ENCODE measurements at places on chromosomes 4 and X. TPM values are rescaled to one million over a fixed set of nuclear protein-coding genes. Genes with fewer than 3 reads are reported as not detected.

C4orf54 gene
- not detected for total RNA-seq

SSX1 gene
- total RNA-seq, result not detected

NOCT gene
- 28.9 TPM for total RNA-seq

EMCN gene
- not detected for total RNA-seq

S100G gene
- total RNA-seq, result not detected

F8A3 gene
- 0.41 TPM for total RNA-seq

SMIM20 gene
- total RNA-seq, result 44.7 TPM

GPR78 gene
- total RNA-seq, result 0.12 TPM

PPEF2 gene
- not detected for total RNA-seq

PGAM4 gene
- not detected for total RNA-seq

TKTL2 gene
- total RNA-seq, result not detected

GAGE12F gene
- total RNA-seq, result 1.1 TPM

DNA sequence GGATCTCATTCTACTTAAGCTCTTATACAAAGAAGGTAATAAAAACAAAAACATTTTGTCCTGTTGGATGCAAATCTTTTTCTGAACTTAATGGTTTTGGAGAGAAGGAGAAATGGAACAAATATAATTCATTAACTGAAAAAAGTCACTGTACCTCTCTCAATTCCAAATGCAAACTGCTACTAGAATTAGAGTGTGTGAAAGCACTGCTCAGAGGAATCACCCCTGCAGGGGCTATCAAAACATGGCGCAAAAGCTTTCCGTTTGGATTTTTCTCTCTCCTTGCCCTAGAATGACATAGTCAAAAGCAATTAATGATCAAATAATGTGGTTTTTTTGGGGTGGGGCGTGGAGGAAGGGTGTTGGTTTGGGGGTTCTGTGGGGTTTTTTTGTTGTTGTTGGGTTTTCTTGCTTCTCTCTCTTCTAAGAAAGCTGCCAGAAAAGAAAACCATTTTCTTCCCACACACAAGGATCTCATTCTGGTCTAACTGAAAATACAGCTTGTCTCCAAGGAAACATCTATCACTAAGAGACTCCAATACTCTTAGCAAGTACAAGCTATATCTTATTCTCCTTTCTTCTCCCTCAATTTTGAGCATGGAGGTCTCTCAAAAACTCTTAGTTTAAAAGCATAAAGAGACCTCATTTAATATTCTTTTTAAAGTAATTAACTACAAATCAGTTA is 41.6 kb downstream of the USP46 start:
- DNase-seq, result no peak

GRCh38 chr4:167274351-167274750 is 40.1 kb upstream of the SPOCK3 start:
- no peak for DNase-seq

DNA sequence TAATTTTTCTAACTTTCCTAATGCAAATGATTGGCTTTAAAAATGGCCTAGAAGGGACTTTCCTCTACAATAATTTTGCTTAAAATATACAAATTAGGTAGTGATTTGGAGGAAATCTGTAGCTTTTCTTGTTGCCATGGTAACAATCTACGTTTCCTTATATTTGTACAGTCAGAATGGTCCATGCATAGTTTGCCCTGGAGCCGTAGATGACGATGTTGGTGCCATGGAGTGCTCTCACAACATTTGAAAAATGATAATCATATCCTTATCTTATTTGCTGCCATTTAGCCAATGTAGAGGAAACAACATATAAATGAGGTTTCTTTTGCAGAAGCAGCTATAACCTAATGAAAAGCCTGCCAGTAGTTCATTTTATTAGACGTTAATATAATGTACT is 89.0 kb upstream of the NMU start:
- no peak for DNase-seq

- no peak for DNase-seq
These were observed 622.7 kb upstream of the GRID2 start for GRCh38 chr4:91681091-91681490.

DNA sequence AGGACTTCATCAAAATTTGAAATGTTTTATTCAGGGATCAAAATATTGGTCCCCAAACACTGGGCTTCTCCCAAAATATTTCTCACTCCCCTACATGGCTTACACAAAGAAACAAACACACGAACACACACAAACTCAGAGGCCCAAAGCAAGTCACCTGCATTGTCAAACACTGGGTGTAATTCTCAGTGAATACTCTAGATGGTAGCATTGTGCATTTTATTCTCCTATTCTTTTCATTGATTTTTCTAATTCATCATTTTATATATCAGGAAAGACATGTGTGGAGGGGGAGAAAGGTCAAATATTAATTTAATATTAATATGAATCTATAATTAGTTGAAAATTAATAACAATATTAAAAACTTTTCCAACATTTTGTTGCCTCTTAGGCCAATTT is 72.3 kb upstream of the TNMD start:
- DNase-seq, result no peak

- DNase-seq, result no peak
These were observed 17.8 kb upstream of the STOX2 start for GRCh38 chr4:183887351-183887750.

GRCh38 chrX:107551546-107551945 is 76.8 kb upstream of the PRPS1 start:
- no peak for DNase-seq

GRCh38 chrX:108064613-108065012 is 19.7 kb downstream of the VSIG1 start:
- no peak for DNase-seq

DNA sequence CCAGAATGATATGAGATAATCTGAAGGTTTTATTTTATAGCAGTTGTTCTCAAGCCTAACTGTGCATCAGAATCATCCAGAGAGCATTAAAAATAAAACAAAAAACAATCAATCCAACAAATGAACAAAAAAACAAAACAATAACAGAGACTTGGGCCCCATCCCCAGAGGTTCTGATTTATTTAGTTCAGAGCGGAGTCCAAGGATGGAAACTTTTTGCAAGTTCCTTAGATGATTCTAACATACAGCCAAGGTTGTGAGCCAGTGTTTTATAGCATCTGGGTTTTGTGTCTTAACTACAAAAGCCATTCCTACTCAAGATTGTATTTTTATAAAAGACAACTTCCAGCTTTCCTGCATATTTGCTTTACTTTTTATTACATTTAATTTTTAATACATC is 59.4 kb upstream of the GRPR start:
- no peak for DNase-seq

- no peak for DNase-seq
These were observed 43.9 kb upstream of the GC start for GRCh38 chr4:71827826-71828225.

- DNase-seq, result no peak
These were observed 59.6 kb downstream of the SCML2 start for GRCh38 chrX:18294893-18295292.

GRCh38 chr4:84710548-84710947 is 127.6 kb downstream of the CDS1 start:
- no peak for DNase-seq

DNA sequence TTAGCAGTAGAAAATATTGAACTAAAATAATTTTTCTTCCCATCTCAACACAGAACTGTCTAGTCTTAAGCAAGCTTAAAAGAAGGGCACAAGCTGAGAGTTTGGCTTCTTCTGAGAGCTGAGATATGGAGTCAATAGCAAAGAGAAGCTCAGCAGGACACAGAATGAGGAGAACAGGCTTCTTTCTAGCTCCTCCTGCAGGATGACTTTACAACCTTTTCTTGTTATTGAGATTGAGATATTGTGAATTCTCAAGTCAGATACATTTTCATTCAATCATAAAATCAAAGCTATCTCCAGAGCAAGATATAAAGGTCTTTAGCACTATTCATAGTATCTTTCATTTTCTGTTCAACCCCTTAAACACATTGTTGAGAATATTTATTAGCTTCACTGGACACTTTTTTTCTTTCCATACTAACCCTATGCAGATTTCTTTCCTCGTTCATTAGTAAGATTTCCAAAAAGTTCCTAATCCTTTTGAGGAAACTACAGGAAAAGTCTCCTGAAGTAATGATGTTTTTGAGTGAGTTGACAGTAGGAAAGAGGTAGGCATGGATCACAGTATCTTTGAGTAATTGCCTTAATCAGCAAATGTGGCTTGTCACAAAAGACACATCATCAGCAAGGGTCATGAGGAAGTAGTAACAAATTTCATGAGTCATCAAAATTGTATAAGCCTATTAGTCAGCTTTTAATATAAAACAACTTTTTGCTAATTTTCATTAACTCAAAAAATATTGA is 17.8 kb upstream of the CXCL3 start:
- DNase-seq, result peak; percentile 50

- no peak for DNase-seq
These were observed 132.0 kb downstream of the CPZ start for GRCh38 chr4:8724436-8725070.

DNA sequence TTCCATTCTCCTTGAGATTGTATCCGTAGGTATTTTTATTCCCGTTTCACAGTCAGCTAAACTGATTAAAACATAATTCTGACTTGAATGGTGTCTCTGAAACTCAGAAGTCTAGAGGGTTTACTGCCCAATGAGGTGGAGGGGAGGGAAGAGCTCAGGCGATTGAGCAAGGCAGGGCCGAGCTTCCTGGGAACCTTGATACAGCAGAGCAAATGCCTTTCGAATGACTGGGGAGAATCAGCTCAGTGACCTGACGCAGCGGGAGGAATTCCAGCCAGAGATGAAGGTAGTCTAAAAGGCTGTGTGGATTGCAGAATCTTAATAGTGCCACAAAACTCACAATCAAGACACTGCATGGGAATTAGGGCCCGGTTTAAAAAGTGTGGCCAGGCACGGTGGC is 233.6 kb downstream of the EVC2 start:
- peak; percentile 22 for DNase-seq

- no peak for DNase-seq
These were observed 89.6 kb downstream of the RTL5 start for GRCh38 chrX:72041871-72042851.

- peak; percentile 2 for DNase-seq
These were observed 2127.3 kb downstream of the PCDH7 start for GRCh38 chr4:32847461-32847860.

DNA sequence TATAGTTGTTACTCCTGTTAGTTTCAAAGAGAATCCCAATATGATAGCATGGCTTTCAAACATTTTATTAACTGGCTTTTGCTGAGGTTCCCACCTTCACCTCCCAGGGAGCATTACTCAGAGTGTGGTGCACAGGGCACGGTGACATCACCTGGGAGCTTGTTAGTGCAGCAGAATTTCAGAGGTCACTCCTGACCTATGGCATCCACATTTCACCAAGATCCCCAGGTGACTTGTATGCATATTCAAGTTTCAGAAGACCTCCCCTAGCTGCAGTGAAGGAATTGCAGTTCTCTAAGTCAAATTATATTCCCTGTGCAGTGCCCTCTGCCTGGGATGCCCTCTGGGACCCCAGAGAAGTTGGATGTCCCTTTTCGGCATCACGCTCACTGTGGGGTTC is 29.7 kb upstream of the LNX1 start:
- no peak for DNase-seq

GRCh38 chr4:126495163-126495752 is 1137.5 kb upstream of the INTU start:
- no peak for DNase-seq

- DNase-seq, result no peak
These were observed 4.4 kb downstream of the GABRE start for GRCh38 chrX:151970027-151970426.

DNA sequence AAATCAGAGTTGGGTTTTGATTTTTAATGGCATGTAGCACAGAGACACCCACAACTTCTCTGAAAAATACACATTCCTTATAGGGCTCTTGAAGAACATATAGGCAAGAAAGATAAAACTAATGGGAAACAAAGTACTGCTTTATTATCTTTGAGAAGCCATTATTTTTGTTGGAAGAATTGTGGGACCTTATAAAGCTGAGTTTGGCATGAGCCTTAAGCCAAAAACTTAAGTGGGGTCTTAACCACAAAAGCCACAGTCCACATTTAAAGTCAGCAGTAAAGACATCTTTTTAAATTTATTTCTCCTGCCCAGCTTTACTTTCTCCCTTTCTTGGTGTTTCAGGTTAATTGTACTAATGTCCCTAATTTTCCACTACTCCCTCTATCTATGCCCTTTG is 1297.3 kb downstream of the C4orf33 start:
- DNase-seq, result peak; percentile 18

DNA sequence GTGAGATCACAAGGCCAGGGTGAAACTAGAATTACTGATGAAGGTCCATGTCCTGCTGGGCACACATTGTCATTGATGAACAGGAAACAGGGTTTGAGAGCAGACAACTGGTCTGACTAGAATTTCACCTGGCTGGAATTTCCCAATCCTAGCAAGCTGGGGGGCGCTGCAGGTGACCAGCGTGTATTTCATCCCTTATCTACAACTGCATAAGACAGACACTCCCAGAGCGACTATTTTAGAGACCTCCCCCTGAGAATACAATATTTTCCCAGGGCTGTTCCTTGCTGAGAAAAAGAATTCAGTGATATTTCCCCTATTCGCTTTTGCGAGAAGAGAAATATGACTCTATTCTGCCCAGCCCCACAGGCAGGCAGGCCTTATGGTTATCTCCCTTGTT is 432.6 kb upstream of the GALNT7 start:
- no peak for DNase-seq

GRCh38 chr4:8332038-8332857 is 62.7 kb downstream of the HTRA3 start:
- no peak for DNase-seq

DNA sequence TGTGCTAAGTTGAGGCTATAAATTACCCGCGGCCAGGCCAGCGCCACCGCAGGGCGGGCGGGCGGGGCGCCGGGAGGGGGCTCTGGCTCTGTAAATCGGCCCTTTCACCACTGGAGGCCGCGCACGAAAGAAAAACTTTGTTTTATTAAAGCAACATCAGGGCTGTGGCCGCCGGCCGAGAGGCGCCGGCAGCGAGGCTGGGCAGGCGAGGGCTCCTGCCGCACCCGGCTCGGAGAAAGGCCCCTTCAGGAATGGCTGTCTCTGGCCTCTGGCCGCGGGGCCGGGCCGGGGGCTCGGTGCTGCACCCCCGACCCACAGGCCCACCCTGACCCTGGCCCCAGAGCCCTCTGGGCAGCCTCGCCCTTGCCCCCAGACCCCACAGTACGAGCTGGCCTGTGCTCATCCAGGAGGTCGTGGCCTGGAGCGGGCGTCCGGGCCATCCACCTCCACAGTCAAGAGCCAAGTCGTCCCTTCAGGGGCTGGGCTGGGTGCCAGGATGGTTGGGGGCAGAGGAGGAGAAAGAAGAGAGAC is 29.5 kb upstream of the FGFR3 start:
- DNase-seq, result no peak

DNA sequence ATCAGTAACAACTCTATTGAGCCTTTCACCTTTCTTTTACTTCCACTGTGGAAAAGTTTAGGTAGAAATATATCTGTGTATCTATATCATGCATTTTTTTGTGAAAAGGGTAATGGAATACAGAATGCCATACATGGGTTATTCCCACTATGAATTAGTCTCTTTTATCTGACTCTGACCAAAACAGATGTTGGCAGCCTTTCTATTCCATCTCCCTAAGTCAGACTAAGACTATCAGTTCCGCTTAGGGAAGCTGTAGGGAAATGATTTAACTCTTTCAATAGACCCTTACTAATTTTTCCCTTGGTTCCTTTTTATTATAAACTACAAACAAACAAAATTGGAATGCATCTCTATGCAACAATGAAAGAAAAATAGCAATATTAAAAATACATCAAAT is 92.3 kb upstream of the LEF1 start:
- no peak for DNase-seq
